Sigmoid colon (tissue), 7 donors: ENCODE measurements at places on chromosomes 4 and X. TPM values are rescaled to one million over a fixed set of nuclear protein-coding genes. Genes with fewer than 3 reads are reported as not detected.

GRCh38 chr4:8267077-8267476, 2.5 kb upstream of the HTRA3 start:
- peak; percentile 90 for DNase-seq

DNA sequence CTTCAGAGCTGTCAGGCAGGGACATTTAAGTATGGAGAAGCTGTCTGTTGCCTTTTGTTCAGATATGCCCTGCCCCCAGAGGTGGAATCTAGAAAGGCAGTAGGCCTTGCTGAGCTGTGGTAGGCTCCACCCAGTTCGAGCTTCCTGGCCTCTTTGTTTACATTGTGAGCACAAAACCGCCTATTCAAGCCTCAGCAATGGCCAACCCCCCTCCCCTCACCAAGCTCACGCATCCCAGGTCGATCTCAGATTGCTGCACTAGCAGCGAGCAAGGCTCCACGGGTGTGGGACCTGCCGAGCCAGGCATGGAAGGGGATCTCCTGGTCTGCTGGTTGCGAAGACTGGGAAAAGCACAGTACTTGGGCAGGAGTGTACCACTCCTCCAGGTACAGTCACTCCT, 59.3 kb downstream of the ZNF674 start:
- DNase-seq, result no peak

GRCh38 chr4:88960576-88960975, 96.4 kb downstream of the FAM13A start:
- no peak for DNase-seq

GRCh38 chrX:69538321-69538876, 34.3 kb downstream of the NALF2 start:
- DNase-seq, result peak; percentile 80

DNA sequence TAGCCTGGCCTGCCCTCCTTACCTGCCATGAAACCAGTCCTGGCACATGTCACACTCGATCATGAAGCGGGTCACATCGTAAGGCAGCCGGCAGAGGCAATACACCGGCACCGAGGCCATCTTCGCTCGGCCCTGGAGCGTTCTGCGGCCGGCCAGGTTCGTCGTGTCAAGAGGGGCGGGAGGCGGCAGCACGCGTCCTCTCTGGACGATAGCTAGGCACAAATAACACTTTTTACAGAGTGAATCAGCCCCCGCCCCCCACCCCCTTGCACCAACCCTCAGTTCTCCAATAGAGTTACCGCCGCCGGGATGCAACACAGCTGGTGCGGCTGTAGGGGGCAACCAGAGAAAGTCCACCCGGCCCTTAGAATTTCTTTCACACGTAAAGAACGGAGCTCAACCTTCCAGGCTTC, 1.7 kb downstream of the PHF8 start:
- DNase-seq, result peak; percentile 68

- no peak for DNase-seq
These were observed 6.7 kb upstream of the KIT start for GRCh38 chr4:54651050-54651449.

Gene MMRN1
- 28.1 TPM for total RNA-seq

DNA sequence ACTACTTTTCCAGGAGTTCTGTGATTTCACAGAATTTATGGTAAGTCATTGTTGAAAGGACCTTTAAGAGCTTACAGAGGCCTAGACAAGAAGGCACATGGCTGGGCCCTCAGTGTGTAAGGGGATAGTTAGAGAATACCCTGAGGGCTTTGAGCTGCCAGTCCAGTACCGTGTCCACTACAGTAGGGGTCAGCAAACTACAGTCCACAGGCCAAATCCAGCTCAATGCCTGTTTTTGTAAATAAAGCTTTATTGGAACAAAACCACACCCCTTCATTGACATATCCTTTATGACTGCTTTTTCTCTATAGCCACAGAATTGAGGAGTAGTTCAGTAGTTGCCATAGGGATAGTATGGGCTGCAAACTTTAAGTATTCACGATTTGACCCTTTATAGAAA, 176.2 kb downstream of the MID1 start:
- DNase-seq, result no peak

DNA sequence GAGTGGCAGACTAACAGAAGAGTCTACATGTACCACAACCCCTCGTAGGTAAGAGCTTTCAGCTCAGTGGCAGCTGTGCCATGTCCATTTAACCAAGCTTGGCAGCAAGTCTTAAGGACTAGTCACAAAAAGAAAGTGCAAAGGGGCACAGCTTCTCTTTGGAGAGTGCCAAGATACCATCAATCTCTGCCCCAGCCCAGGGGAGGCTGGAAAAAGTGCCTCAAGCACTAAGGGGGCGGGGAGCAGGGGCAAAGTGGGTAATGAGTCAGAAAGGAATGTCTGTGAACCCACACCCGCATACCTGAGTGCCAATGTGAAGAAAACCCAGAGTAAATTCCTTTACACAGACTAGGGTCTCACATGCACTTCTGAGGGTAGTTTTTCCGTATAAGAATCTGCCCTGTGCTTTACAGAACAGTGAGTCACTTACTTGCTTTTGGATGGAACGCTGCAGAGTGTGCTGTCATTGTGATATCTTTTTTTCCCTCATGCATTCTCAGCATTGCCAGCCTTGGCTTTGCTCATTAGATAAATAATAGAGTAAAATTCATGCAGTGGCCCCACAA, 219.8 kb downstream of the ZNF674 start:
- DNase-seq, result no peak

GRCh38 chr4:150974750-150975149, 40.3 kb downstream of the LRBA start:
- DNase-seq, result no peak

- DNase-seq, result no peak
These were observed 208.3 kb upstream of the MID1 start for GRCh38 chrX:10828640-10829039.

DNA sequence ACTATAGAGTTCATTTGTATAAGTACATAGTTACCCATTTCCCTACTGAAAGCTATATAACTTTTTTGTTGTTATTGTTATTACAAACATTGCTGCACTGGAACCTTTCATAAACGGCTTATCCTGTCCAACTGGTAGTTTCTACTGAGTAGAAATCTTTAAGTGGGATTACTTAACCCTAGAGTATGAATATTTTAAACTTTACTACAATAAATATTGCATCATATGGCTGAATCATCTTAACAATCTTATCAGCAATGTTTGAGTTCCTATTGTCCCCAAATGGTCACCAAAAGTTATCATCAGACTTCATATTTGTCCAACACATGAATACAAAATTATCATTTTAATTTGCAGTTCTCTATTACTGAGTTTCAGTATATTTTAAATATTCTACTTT, 40.5 kb downstream of the LCORL start:
- no peak for DNase-seq

Gene KLF8
- total RNA-seq, result 10.4 TPM

DNA sequence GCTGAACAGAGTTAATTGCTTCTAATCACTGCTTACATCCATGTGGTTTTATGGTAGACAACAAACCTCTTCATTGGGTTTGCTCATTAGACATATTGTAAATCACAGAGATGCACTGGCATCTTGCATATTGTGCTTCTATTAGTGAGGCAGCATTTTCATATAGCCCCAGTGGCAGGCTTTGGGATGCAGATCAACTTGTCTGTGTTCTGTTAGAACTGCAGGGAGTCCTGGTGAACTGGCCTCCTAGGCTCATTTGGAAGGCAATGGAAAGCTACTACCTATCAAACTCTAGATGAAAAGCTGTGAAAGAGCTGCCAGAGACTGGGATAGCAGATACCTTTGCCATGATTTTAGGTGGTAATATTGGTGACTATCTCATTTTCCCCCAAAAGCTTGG, 108.8 kb downstream of the NAA11 start:
- DNase-seq, result no peak

GRCh38 chr4:146453181-146453807, 68.4 kb downstream of the SLC10A7 start:
- no peak for DNase-seq

- no peak for DNase-seq
These were observed 191.1 kb upstream of the TTC29 start for GRCh38 chr4:147136751-147137150.

Gene ADH1A
- total RNA-seq, result not detected

Gene MND1
- not detected for total RNA-seq

Gene NDP
- not detected for total RNA-seq

Gene VEGFC
- total RNA-seq, result 4.3 TPM

DNA sequence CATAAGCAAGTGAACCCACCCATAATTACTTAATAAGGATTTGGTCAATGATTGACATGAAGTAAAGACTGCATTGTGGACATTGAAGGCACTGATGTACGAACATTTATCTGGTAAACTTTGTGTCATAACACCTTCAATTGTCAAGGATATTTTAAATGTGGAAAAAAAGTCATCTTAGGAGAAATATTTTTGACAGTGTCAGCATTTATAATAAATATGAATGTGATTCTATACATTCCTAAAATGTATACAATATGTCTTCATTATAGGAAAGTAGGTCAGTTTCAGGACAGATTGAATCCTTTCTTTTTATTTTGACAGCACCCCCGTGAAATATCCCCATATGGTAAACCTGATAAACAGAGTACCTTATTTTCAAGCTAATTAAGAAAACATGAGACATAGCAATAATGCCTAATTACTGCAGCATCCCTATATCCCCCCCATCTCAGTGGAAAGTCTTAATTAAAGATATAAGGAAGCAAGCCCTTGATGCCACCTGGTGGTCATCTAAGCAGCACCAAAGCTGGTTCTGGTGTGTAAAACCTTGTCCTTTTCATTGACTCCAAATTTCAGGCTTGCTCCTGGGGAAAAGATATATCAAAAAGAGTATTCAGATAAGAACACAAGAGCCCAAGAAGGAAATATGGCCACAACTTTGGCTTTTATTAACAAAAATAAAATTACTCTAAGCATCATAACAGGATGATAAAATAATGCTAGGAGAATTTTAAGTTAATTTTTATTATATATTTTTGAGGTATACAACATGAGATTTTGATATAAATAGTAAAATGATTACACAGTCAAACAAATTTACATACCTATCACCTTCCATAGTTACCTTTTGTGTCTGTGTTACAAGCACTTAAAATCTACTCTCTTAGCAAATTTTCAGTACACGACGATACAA, 379.7 kb downstream of the TLL1 start:
- no peak for DNase-seq
